ENCODE measurements at places on chromosomes 4 and X. TPM values are rescaled to one million over a fixed set of nuclear protein-coding genes. Genes with fewer than 3 reads are reported as not detected.
A peak's percentile ranks its signal among the peaks of the same experiment; 100 is the strongest.

The RTL3 gene
- total RNA-seq = 0.06 TPM

The P2RY10 gene
- not detected for total RNA-seq

The KCNIP4 gene
- 0.80 TPM for total RNA-seq

The BEX1 gene
- total RNA-seq = 9.1 TPM

The RHOXF2B gene
- total RNA-seq = not detected

The ETDB gene
- not detected for total RNA-seq

The TBC1D8B gene
- 1.2 TPM for total RNA-seq

The JAKMIP1 gene
- total RNA-seq = not detected

The DSPP gene
- not detected for total RNA-seq

The POLN gene
- 0.29 TPM for total RNA-seq

GRCh38 chr4:124322234-124323065 is 390.1 kb downstream of the ANKRD50 start:
- no peak for DNase-seq

- no peak for DNase-seq
These were observed 112.1 kb upstream of the ARSJ start for GRCh38 chr4:114091546-114091945.

- DNase-seq = no peak
These were observed 114.9 kb downstream of the VSIG4 start for GRCh38 chrX:65925005-65925404.

DNA sequence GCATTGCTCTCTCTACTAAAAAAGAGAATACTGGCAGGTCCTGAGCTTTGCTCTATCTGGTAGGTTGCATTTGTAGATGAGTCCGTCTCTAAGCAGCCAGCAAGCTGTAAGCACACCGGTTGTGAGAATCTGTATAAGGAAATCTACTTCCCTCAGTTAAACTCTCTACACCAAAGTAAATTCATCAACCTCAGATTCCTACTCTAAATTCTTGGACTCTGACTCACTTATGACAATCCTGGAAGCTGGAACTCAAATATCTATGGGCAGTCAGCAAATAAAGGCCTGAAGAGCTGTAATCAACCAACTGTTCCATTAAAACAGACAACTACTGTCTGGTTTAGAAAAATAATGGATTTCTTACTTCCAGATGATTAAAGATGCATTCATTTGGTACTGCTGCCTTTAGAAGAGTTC is 37.9 kb downstream of the FAT1 start:
- peak; percentile 95 for DNase-seq

- DNase-seq = no peak
These were observed 4.3 kb downstream of the TMPRSS11D start for GRCh38 chr4:67879486-67879885.

- peak; percentile 31 for DNase-seq
These were observed 38.5 kb upstream of the FGFBP2 start for GRCh38 chr4:16001484-16001858.

- DNase-seq = no peak
These were observed 137.8 kb upstream of the NUDT6 start for GRCh38 chr4:123060039-123060770.

- DNase-seq = no peak
These were observed 241.7 kb upstream of the SPOCK3 start for GRCh38 chr4:167475951-167476350.

- no peak for DNase-seq
These were observed 3.2 kb downstream of the TMEM144 start for GRCh38 chr4:158213466-158213865.

- DNase-seq = no peak
These were observed 77.6 kb downstream of the NAT8L start for GRCh38 chr4:2136726-2137125.

DNA sequence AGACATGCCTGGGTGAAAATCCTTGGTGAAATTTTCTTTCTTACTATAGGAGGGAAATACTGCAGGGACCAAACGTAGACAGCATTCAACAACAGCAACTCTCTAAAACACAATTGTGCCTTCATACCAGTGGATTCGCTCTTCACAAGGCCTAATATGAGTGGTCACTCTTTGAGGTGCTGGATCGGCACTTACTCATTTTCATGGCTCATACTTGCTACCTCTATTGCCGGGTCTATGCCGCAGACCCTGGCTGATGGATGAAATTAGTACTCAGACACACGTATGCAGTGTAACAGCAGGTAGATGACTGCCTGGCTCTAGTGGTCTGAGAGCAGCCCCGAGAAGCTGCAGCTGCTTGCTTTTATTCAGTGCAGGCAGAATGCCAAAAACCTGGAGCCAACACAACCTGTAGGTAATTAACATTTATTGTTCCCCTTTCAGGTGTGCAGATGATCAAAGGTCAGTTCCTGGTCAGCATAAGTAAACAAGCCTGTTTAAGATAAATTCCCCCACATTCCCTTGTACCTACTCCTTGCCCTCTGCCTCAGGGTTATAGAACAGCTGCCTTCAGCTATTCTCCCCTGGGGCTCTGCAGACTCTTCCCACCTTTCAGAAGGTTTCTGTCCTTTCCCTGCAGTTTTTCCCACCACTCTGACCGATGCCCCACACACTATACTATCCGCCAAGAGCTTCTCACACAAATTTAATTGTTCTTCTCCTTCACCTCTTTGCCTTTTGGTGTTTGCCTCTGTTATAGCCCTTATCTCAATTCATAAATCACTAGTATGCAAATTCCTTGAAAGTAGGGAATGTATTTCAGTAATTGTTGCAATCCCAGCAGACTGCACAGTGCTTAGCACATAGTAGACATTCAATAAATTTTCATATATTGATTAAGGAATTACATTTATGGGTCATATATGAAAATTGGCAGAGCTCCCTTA is 210.0 kb downstream of the SPANXN3 start:
- no peak for DNase-seq

DNA sequence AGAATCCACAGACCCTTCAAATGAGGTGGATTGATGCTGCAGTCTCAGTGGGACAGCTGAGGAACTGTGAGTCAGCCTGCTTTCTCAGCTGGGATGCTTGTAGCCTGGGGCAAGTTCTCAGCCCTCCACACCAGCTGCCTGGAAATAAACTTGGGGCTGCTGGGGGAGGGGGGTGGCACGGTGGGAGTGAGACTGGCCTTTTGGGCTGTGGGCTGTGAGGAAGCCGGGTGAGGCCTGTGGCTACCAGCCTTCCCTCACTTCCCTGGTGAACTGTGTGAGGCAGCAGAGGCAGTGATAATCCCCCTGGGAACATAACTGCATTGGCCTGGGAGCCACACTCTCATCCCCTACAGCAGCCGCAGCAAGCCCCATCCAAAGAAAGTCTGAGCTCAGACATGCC is 114.5 kb upstream of the GUCY1A1 start:
- DNase-seq = no peak

DNA sequence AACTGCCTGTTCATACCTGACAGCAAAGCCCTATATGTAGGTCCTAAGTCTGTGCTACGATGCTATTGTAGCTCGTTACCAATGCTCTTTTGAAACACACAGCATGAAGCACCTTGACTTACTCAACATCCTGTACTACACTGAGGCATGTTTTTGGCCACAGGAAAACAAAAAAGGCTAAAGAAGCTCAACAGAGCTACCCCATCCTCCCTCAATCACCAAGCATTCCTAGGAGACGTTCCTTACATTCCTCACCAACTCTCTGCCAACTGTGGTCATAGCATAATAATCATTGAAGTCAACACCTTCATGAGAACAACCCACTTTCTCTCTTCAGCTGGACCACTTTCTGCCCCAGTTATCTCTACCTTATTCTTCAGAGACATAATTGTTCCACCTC is 73.7 kb upstream of the SLC25A43 start:
- no peak for DNase-seq

- DNase-seq = no peak
These were observed 311.3 kb upstream of the HS3ST1 start for GRCh38 chr4:11739992-11740391.

- DNase-seq = no peak
These were observed 760.2 kb downstream of the RAB28 start for GRCh38 chr4:12723849-12724447.

DNA sequence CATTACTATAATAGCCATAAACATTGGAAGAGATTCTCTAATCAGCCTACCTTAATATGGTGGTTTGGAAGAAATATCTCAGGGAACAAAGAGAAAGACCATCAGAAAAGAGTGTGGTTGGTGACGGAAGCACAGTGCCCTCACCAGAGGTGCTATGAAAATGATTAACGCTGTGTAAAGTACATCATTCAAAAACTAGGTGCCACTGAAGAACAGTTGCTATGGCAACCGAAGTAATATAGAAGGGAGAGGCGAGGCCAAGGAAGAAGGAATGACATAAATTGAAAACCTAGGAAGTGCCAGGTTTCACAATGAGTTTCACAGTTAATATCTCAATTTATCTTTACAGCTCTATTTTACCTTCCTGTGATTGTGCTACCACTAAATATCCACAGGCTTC is 57.0 kb upstream of the ARSJ start:
- no peak for DNase-seq
